ENCODE measurements at places on chromosomes 2 and 18. TPM values are rescaled to one million over a fixed set of nuclear protein-coding genes. Genes with fewer than 3 reads are reported as not detected.

CCNYL1 gene
- 5.5 TPM for total RNA-seq

DNA sequence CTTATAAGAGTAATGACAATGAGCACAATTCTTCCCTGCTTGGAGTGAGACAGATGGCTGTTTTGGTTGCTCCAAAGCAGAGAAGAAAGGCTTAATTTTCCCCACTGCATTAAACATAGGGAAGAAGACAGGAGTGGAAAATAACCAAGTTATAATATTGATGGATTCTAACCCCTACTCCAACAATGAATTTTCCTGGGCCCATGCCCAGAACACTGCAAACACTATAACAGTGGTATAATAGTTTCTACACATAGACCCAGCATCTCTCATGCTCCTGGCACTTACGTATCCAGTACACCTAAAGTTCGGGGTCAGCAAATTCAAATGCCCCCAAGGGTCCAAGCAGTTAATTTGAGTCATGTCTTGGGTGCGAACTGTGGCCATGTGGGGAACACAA, 613.4 kb downstream of the PLCL1 start:
- DNase-seq: no peak

- no peak for DNase-seq
Observed at GRCh38 chr2:159895258-159896065, 97.5 kb upstream of the CD302 start.

DNA sequence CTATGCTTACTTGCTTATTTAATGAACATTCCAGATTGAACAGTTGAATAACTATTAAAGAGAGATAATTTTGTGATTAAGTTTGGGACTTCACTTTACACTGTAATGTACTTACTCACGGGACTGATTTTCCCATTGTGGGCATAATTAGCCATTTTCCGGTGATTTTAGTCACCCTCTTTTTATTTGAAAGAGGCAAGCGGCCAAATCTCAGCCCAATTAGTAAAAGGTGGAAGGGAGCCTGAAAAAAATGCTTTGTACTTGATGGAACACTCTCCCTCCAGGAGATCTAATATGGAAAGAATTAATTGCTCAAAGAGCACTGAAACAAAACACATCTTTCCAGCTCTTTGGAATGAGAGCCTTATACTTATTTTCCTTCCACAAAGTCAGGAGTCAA, 50.2 kb downstream of the CALCRL start:
- DNase-seq: no peak

DNA sequence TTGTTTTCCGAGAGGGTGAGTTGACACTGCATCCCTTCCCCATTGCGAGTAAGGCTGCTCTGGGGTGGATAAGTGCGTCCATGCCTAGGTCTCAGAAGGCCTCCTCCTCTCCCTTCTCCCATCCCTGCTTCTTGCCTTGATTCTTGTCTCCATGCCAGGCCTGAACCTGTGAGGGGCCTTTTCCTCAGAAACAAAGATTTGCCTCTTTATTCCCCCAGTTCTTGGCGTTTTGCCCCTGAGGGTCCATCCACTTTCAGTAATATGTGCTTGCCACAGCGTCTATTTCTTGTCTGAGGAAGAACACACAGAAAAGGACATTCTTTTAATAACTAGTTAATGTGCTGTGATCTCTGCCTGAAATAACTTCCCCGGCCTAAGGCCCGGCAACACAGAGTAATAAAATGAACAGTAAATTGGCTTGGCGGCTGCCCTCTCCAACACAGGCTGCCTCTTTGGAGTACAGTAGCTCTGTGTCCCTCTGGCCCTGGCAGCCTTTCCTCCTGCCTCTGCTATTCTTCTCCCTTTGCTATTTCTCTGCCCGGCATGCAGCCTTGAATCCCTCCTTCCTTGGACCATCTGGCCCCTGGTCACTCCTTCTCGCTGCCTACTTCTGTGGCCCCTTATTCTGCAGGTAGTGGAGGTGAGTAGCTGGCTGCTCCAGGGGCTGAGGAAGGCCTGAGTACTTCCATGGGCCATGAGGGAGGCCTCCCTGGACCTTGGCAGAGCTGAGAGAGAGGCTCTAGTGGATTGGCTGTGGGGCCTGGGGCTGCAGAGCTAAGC, 4.4 kb downstream of the EHD3 start:
- no peak for DNase-seq

DNA sequence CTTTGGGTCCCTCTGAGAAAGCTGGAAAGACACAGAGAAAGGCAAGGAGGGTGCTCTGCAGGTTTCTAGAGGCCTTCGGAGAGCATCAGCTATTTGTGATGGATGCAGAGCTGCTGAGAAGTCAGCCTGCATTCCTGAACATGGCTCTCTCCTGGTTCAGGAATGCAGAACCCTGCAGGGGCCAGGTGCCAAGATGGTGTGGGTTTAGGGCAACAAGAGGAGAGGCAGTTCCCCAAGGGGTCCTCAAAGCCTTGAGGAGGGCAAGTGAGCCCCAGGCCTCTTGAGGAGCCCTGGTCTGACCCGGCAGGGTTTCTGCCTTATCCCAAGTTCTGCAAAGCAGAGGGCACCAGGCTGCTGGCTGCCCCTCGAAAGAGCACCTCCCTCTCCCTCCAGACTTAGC, 93.3 kb downstream of the HS1BP3 start:
- no peak for DNase-seq

GRCh38 chr2:102520009-102520408, 47.0 kb downstream of the SLC9A4 start:
- DNase-seq: peak; percentile 23

- DNase-seq: peak; percentile 9
Observed at GRCh38 chr18:21739604-21740537, 721 bp upstream of the MIB1 start.

DNA sequence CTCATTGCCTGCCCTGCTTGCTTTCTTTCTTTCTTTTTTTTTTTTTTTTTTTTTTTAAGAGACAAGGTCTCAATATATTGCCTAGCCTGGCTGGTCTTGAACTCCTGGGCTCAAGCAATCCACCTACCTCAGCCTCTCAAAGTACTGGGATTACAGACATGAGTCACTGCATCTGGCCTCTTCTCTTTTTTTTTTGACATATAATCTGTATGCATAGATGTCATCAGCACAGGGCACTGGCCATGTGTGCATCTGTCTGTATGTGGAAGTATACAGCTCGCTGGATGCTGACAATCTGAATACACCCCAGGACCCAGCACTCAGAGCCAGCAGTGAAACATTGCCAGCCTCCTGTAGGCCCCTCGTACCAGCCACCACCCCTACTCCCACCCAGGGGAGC, 49.5 kb downstream of the TFCP2L1 start:
- no peak for DNase-seq
